T-helper 17 cell (primary cell): ENCODE measurements at places on chromosomes 4 and X.
A peak's percentile ranks its signal among the peaks of the same experiment; 100 is the strongest.

DNA sequence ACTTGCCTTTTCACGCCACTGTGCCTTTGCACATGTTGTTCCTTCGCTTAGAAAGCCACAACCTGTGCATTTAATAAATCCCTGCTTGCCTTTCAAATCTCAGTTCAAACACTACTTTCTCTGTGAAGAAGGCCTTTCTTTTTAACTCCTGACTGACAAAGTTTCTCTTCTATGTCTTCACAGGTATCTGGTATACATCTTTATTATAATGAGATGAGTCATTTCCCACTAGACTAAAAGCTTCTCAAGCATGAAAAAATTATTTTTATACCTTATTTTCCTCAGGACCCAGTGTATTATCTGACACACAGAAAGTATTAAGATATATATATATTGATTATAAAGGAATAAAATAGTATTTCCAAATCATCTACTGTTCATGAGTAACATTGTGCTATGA is 189.9 kb downstream of the TBCK start:
- DNase-seq = no peak

GRCh38 chrX:31117266-31117665 is 45.4 kb upstream of the FTHL17 start:
- no peak for DNase-seq

DNA sequence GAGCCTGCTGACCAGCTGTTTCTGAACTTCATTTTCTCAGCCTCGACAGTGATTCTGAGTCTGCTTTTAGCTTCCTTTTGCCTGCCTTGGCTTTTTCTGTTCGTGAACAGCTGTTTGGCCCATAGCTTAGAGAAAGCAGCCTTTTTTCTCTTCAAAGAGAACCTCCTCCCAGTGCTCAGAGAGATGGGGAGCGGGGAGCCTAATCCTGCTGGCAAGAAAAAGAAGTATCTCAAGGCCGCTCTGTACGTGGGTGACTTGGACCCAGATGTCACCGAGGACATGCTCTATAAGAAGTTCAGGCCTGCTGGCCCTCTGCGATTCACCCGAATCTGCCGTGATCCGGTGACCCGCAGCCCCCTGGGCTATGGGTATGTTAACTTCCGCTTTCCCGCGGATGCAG is 756 bp downstream of the PABPC5 start:
- no peak for DNase-seq

- DNase-seq = no peak
Measured at GRCh38 chrX:137425273-137425902, 140.5 kb upstream of the ZIC3 start.

- no peak for DNase-seq
Measured at GRCh38 chr4:150072906-150073714, 5.1 kb upstream of the DCLK2 start.

- no peak for DNase-seq
Measured at GRCh38 chr4:167524091-167524490, 289.8 kb upstream of the SPOCK3 start.

- DNase-seq = no peak
Measured at GRCh38 chrX:109886122-109886761, 116.7 kb upstream of the TMEM164 start.

DNA sequence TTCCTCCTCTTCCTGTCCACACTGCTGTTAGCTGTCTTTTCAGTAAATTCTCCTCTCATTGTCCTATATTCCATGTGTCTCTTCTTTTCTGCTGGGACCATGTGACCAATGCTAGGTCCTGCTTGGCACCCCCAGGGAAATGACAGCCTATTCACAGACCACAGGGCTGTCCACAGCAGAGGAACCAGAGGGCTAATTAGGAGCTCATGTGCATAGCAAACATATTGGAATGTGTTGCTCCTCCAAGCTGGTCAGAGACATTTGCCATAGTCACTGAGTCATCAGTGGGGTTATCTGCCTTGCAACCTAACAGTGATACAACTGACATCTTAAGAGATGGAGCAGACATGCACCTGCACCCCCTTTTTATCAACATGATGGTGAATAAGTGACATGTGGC is 67.9 kb upstream of the PUDP start:
- no peak for DNase-seq

DNA sequence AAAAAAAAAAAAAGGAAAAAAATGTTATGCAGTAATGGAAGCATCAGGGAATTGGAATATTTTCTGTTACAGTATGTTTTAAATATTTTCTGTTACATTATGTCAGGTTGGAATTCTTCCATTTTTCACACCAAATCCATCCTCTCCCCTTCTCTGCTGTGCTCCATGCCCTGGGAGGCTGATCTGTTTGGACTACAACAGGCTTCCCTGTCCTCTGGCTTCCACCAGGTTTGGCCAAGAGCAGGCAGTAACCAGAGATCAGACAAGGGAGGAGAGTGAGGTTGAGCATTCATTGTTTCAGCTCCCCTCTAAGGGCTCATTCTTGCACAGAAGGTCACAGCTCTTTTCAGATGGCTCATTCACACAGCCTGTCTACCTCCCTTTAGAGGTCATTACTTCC is 11.7 kb upstream of the TMEM184C start:
- no peak for DNase-seq

DNA sequence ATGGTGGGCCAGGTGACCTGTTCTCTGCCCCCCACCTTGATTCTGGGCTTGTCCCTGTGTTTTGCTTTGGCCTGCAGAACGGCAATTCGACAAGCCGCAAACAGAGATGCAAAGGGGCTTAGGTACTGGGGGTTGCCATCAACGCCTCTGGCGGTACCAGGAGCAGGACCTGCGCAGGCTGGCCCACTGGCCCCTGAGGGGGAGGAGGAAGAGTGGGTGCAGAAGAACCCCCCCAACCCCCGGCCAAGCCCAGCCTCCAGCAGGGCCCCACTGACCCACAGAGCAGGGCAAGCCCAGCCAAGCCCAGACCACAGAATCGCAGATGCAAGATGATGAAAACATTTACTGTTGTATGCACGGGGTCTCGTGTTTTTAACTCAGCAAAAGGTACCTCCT is 89.4 kb downstream of the PPP2R2C start:
- no peak for DNase-seq

DNA sequence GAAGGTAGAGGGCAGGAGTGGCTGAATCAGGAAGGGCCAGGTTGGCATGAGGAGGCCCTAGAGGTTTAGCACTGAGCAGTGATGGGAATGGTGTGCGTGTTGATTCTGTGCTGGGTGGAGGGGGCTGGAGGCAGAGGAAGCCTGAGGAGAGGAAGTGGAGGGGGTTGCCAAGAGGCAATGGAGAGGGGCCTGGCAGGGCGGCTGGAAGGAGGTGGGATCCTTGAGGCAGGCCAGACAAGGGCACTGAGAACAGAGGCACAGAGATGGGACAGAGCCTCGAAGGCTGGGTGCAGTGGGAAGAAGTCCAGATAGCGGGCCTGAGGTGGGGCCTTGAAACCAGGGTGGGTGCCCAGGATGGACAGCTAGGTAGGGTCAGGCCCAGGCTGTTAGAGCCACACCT is 24.3 kb downstream of the SH3BP2 start:
- DNase-seq = no peak

GRCh38 chrX:46792810-46793188 is 33.9 kb upstream of the SLC9A7 start:
- DNase-seq = no peak

GRCh38 chrX:15675490-15675921 is 10.9 kb upstream of the CLTRN start:
- DNase-seq = peak; percentile 66

DNA sequence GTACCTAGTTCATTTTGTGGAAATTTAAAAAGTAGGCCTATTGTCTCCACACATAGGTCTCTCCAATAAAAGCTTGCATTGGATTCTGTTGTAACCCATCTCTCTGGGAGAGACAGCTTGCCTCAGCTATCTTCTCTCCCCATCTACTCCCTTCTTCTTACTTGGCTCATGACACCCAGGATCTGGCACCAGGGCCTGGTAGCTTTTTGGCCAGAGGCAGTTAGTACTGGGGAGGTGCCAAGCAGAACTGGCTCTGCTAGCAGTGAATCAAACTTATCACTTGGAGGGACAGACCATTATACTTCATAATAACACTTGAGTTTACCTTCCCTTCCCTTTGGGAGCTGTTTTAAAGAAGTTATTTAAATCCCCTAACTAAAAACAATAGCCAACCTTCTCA is 31.8 kb downstream of the PLAC1 start:
- DNase-seq = no peak

DNA sequence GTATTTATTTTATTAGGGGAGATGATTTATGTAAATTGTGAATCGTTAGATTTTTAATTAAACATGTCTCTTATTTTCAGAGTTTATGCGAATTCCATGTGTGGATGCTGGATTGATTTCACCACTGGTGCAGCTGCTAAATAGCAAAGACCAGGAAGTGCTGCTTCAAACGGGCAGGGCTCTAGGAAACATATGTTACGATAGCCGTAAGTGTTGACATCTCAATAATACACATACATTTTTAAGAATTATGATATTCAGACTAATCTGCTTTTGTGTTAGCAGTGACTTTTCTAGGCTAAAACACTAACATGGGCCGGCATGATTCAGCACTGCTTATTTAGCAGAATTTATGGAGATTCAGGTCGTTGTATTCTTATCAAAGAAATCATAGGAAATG is 91.2 kb downstream of the RAP1GDS1 start:
- DNase-seq = no peak

- no peak for DNase-seq
Measured at GRCh38 chr4:47695260-47695659, 142.6 kb downstream of the CORIN start.

DNA sequence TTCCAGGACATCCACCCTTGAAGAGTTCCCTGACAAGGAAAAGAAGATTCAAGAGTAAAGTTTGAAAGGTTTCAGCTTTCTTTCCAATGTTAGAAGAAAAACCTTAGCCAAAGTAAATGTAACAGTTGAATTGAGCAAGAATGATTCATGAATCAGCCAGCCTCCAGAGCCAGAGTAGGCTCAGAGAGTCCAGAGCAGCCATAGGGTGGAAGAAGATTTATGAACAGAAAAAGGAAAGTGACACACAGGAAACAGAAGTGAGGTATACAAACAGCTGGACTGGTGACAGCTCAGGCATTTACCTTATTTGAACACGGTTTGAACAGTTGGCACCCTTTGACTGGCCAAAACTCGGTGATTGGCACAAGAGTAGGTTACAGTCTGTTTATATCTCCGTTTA is 63.2 kb downstream of the QDPR start:
- no peak for DNase-seq

GRCh38 chrX:43679778-43680177 is 23.7 kb downstream of the MAOA start:
- no peak for DNase-seq

DNA sequence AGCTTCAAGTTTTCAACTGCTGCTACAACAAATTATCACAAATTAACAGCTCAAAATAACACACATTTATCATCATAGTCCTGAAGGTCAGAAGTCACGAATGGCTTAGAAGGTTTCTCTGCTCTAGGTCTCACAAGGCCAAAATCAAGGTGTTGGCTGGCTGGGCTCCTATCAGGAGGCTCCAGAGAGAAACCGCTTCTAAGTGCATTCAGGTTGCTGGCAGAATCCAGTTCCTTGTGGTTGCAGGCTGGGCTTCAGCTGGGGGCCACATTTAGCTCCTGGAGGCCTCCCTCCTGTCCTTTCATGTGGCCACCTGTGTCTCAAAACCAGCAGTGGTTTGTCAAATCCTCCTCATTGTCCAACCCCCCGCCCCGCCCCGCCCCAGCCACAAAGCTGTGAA is 15.4 kb downstream of the MRFAP1 start:
- no peak for DNase-seq

GRCh38 chr4:139540632-139541031 is 15.4 kb downstream of the SETD7 start:
- no peak for DNase-seq

DNA sequence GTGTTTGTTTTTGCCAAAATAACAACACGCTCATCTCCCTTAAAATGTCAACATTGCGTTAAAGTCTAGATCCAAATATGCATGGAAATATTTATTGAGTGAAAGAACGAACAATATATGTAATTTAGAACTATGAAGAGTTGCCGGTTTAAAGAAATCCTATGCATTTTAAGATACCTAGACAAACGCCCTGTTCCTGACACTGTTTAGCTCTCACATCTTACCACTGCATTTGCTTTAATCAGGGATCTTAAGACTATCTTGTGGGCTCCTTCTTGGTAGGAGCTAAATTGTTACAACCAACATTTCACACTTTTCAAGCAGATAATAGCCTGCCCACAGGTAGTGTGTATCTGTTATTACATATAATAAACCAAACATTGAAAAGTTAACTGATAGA is 96.6 kb upstream of the RPS6KA3 start:
- DNase-seq = no peak

GRCh38 chr4:183249854-183250253 is 70.2 kb downstream of the CLDN22 start:
- no peak for DNase-seq

DNA sequence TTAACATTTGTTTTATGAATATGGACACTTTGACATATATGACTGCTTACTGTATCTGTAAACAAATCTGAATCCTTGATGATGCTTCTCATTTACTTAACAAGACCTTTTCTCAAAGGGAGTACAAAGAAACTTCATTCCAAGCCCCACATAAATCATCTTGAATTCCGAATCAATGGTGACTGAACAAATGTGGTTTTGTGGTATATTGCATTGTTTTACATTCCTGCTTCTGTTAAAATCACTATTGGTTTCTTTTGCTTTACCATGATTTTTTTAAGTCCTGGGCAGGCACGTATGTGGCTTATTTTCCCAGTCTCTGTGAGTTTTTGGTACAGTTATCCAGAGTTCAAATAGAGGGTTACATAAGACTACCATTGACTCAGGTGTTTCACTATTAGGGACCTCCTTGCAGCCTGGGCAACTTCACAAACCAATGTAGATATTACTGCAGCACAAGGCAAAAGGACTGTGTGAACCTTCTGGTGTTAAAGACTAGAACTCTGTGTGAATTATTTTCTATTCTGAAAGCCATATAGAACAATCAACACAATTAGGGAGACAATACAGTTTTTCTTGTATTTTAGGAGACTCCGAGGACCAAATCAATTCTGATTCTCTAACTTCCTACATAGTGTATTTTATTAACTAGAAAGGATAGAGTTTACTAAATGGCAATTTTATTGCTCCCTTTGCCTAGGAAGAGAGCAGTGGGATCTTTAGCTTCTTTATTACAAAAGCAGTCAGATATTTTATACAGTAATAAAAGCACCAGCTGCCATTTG is 196.4 kb downstream of the GALNTL6 start:
- no peak for DNase-seq

GRCh38 chrX:103791228-103791627 is 14.6 kb downstream of the PLP1 start:
- no peak for DNase-seq

DNA sequence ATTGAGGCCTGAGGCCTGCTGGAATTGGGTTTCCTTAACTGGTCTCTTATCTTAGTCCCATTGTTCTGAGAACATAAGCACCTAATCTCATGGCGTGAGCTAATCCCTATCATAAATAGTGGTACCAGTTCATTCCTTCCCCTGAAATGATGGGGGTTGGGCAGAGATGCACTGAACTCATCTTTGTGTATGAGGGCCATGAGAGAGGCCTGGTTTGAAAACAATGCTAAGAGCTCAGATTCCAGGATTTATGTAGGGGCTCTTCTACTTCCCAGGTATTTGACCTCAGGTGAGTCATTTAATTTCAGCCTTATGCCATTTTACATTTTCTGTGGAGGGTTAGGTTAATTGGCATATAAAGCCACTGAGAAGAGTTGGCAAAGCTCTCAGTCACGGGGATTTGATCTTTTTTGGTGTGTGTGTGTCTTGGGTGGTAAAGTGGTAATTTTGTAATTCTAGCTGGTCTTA is 4.4 kb downstream of the RBM3 start:
- DNase-seq = no peak
